ENCODE measurements at places on chromosomes 7 and 10.

GRCh38 chr10:68342909-68343516 is 10.3 kb upstream of the PBLD start:
- no peak overlapping the region for H3K27ac ChIP-seq
- H3K36me3 ChIP-seq: peaks cover 64% of the 10 kb centered on the region
- H3K27me3 ChIP-seq: no peaks in the 10 kb centered on the region
- DNase-seq: no peak
- H3K4me1 ChIP-seq: peaks cover 25% of the 10 kb centered on the region

GRCh38 chr7:74290553-74290950 is 1.3 kb downstream of the CLIP2 start:
- peaks cover 28% of the 10 kb centered on the region for H3K4me1 ChIP-seq
- H3K36me3 ChIP-seq: no peaks in the 10 kb centered on the region
- H3K27me3 ChIP-seq: peaks cover 30% of the 10 kb centered on the region
- H3K4me3 ChIP-seq: peak overlapping the region; percentile 34
- DNase-seq: no peak
- H3K27ac ChIP-seq: no peak overlapping the region

- no peak overlapping the region for H3K4me3 ChIP-seq
- H3K27me3 ChIP-seq: no peaks in the 10 kb centered on the region
- no peak for DNase-seq
- peaks cover 33% of the 10 kb centered on the region for H3K36me3 ChIP-seq
- H3K27ac ChIP-seq: no peak overlapping the region
- peaks cover 32% of the 10 kb centered on the region for H3K4me1 ChIP-seq
Observed at GRCh38 chr7:92799446-92800211, 36.7 kb downstream of the CDK6 start.

- no peaks in the 10 kb centered on the region for H3K27me3 ChIP-seq
- H3K27ac ChIP-seq: no peak overlapping the region
- no peak overlapping the region for H3K4me3 ChIP-seq
- no peaks in the 10 kb centered on the region for H3K36me3 ChIP-seq
Observed at GRCh38 chr7:68613897-68614296, 984.4 kb upstream of the AUTS2 start.

DNA sequence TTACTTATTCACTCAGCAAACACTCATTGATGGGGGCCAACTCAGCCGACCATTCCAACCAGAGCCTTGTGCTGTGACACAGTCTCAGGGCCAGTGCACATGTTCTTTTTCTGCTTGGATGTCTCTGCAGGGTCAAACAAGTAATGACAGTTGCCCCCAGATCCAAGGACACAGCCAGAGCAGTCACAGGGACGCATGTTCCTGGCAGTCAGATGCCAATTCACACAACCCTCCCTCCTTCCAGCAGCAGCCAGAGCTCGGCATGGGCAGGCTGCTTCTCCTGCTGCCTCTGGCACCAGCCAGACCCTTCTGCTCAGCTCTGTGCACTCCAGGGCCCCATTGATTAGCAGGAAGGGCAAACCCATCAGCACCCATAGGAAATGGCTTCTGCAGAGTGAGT is 20.3 kb downstream of the DRGX start:
- no peak for DNase-seq
- no peaks in the 10 kb centered on the region for H3K4me1 ChIP-seq
- H3K4me3 ChIP-seq: no peak overlapping the region
- H3K27ac ChIP-seq: no peak overlapping the region

GRCh38 chr10:98404571-98405359 is 10.2 kb downstream of the PYROXD2 start:
- no peaks in the 10 kb centered on the region for H3K27me3 ChIP-seq
- peak; percentile 36 for DNase-seq
- H3K4me1 ChIP-seq: peaks cover 18% of the 10 kb centered on the region

DNA sequence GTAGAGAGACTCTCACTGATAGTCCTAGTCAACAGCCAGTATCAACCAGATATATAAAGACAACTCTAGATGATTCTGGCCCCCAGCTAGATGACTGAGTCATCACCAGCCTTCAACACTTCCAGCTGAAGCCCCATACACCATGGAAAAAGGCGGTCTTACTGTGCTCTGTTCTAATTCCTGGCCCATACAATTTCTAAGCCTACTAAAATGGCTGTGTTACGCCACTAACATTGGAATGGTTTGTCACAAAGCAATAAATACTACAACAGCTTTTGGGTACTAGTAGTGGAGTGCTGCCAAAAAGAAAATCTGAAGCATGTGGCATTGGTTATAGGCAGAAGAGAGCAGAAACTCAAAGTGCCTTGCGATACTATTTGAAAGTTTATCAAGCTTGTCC is 13.0 kb upstream of the TES start:
- no peaks in the 10 kb centered on the region for H3K4me1 ChIP-seq
- no peak overlapping the region for H3K27ac ChIP-seq
- H3K36me3 ChIP-seq: no peaks in the 10 kb centered on the region
- no peak for DNase-seq
- H3K4me3 ChIP-seq: no peak overlapping the region

GRCh38 chr10:71225291-71226058 is 13.1 kb downstream of the UNC5B start:
- no peaks in the 10 kb centered on the region for H3K36me3 ChIP-seq
- no peak for DNase-seq
- H3K4me1 ChIP-seq: no peaks in the 10 kb centered on the region
- H3K4me3 ChIP-seq: no peak overlapping the region
- no peak overlapping the region for H3K27ac ChIP-seq

- no peak overlapping the region for H3K27ac ChIP-seq
- H3K4me1 ChIP-seq: peaks cover 27% of the 10 kb centered on the region
- H3K27me3 ChIP-seq: no peaks in the 10 kb centered on the region
- no peak overlapping the region for H3K4me3 ChIP-seq
- DNase-seq: no peak
Observed at GRCh38 chr7:148694631-148695030, 4.1 kb upstream of the CUL1 start.

GRCh38 chr10:49457686-49458085 is 61.8 kb upstream of the DRGX start:
- H3K27me3 ChIP-seq: no peaks in the 10 kb centered on the region
- H3K4me3 ChIP-seq: no peak overlapping the region
- peaks cover 65% of the 10 kb centered on the region for H3K36me3 ChIP-seq
- H3K27ac ChIP-seq: no peak overlapping the region
- H3K4me1 ChIP-seq: no peaks in the 10 kb centered on the region

GRCh38 chr7:124784879-124785818 is 19.6 kb upstream of the GPR37 start:
- H3K27me3 ChIP-seq: peaks cover 22% of the 10 kb centered on the region
- no peak overlapping the region for H3K4me3 ChIP-seq
- H3K27ac ChIP-seq: no peak overlapping the region
- H3K4me1 ChIP-seq: no peaks in the 10 kb centered on the region
- peak; percentile 16 for DNase-seq
- no peaks in the 10 kb centered on the region for H3K36me3 ChIP-seq

DNA sequence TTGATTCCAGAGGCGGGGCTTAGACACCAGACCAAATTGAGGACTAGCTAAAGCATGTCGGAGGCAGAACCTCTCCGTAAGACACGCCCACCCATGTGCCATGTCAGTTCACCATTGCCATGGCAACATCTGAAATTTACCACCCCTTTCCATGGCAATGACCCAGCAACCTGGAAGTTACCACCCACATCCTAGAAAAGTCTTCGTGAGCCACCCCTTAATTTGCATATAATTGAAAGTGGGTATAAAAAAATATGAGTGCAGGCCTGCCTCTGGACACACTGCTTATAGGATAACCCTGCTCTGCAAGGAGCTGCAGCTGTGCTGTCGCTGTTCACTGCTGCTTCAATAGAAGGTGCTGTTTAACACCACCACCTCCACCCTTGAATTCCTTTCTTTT is 28.0 kb downstream of the TMEM270 start:
- no peak for DNase-seq
- H3K4me1 ChIP-seq: peaks cover 17% of the 10 kb centered on the region
- H3K27me3 ChIP-seq: peaks cover 22% of the 10 kb centered on the region
- no peaks in the 10 kb centered on the region for H3K36me3 ChIP-seq
- no peak overlapping the region for H3K4me3 ChIP-seq

DNA sequence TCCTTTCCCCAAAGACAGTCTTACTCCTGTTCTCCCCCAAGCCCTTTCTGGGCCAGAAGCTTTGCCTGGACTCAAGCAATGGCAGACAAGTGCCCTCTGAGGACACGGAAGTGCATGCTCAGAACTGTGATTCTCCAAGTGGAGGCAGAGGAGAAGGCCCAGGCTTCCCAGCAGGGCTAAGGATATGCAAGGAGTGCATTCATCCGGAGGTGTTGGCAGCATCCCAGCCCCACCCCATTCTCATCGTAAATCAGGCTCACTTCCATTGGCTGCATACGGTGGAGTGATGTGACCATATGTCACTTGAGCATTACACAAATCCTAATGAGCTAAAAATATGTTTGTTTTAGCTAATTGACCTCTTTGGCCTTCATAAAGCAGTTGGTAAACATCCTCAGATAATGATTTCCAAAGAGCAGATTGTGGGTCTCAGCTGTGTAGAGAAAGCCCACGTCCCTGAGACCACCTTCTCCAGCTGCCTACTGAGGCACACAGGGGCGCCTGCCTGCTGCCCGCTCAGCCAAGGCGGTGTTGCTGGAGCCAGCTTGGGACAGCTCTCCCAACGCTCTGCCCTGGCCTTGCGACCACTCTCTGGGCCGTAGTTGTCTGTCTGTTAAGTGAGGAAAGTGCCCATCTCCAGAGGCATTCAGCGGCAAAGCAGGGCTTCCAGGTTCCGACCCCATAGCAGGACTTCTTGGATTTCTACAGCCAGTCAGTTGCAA is 1.4 kb upstream of the RBP3 start:
- H3K4me3 ChIP-seq: no peak overlapping the region
- DNase-seq: no peak
- H3K27ac ChIP-seq: no peak overlapping the region
- no peaks in the 10 kb centered on the region for H3K36me3 ChIP-seq
- no peaks in the 10 kb centered on the region for H3K4me1 ChIP-seq

All from activated naive CD8-positive, alpha-beta T cell treated with anti-CD3 and anti-CD28 coated beads, Interleukin-2, amount 50 U/mL, for 24 hours (primary cell).